ENCODE measurements at places on chromosomes 5 and 9.
A peak's percentile ranks its signal among the peaks of the same experiment; 100 is the strongest.

- DNase-seq = no peak
Measured at GRCh38 chr5:77972469-77973252, 196.5 kb upstream of the TBCA start.

- DNase-seq = no peak
Measured at GRCh38 chr5:151081431-151082281, 822 bp upstream of the TNIP1 start.

DNA sequence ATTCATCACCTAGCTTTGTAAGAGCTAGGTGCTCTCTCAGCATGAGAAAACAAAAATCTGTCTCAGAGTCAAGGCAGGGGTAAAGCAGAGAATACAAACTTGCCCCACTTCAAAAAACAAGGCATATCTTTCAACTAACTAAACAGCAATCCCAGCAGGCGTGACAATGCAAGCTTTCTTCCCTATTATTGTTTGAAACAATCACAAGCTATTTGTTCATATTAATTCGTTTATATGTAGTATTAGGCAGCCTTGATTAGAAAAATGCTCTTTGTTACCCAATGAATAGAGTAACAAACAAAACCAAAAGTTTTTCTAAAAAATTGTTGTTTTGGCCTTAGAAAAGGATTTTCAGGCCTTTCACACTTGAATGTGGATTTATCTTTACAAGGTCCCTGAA lies 71.1 kb downstream of the LPAR1 start:
- no peak for DNase-seq

- DNase-seq = no peak
Measured at GRCh38 chr9:113158446-113158845, 7.6 kb downstream of the SLC31A2 start.

DNA sequence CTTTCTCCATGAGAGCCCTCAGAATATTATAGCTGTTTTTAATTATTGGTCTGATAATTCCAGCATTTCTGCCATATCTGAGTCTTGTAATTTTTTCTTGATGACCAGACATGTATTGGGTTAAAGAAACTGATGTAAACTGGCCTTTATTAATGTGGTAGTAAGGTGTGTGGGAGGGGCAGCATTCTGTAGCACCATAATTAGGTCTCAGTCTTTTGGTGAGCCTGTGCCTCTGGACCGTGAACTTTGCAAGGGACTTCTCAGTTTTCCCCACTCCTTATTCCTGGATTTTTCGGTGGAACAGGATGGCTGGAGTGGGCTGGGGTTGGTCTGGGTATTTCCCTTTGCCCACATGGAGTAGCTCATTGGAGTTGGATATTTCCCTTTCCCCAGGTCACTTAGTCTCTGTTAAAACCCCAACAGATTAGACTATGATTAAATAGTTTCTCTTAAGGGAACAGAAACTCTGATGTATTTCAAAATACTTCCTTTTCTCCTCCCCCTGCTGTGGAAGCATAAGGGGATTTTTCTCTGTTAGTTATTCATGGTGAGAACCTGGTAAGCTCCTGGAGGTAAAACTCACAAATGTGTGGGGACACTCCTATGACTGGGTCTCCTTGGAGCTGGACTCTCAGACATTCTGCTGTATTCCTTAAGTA lies 52.4 kb downstream of the FSD1L start:
- no peak for DNase-seq

DNA sequence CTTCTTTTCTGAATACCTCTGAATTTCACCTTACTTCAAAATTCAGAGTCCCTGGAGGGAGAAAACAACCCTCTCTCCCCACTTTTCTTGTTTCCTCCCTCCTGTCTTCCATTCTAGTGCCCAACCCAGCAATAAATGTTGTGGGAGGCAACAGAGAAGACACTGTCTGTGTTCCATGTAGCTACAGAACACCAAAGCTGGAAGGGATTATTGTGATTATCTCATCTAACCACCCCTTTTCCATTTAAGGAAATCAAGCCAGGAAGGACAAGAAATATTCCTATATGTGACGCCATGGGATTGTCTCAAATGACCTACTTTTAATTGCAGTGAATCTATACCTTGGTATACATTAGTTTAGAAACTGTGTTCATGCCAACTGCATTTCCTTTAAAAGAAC lies 476.6 kb upstream of the TNC start:
- no peak for DNase-seq

DNA sequence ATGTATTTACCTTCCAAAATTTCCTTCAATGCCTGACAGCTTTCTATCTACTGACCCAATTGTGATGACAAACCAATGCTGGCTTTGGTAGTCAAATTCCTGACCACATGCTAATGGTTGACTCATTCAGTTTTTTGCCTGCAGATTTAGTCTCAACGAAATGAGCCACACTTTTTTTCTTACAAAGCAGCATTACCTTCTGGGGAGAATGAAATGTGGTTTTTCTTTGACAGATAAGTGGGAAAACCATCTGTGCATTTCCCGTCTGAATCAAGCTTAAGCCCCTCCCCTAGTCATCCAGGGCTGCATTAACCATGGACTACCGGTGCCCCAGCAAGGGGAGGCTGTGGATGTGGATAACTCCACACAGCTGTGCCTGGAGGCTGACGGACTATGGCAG lies 99.6 kb upstream of the TAF11L2 start:
- peak; percentile 23 for DNase-seq

- DNase-seq = no peak
Measured at GRCh38 chr5:97547999-97548738, 365.1 kb upstream of the RIOK2 start.

- no peak for DNase-seq
Measured at GRCh38 chr5:135385576-135385975, 13.5 kb downstream of the MACROH2A1 start.

DNA sequence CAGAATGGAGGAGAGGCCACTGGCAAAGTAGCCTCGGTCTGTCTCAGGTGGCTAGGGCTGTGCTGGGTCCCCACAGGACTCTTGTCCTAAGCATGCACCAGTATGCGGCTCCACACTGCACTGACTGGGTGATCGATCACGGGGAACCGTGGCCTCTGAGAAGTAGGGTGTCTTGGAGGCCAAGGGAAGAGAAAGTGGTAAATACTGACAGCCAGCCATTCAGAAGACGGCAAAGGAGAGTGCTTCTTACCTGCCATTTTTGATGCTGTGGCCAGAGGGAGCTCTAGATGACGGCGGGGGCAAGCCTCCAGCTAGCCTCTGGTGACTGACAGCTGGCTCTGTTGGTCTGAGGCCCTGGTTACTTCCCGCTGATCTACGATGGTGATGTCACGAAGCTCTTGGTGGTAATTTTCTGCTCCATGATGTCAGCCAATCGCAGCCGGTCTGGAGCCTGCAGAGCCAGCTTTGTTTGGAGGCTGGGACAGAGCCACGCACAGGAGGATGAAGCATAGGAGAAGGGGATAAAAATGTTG lies 40.4 kb upstream of the GADD45G start:
- no peak for DNase-seq

DNA sequence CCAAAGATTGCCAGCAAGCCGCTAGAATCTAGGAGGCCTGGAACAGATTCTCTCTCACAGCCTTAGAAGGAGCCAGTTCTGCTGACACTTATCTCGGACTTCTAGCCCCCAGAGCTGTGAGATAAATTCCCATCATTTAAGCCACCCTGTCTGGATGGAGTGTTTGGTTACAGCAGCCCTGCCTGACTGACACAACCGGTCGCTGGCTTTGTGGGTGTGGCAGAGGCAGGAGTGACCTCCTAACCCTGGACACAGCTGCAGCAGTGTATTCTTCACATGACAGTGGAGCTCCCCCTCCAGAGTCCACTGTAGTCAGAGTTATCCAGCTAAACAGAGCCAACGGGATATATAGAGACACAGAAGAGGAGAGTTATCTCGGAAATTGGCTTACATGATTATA lies 21.2 kb upstream of the IL17B start:
- no peak for DNase-seq

- DNase-seq = no peak
Measured at GRCh38 chr5:6340100-6340499, 38.2 kb downstream of the MED10 start.

- no peak for DNase-seq
Measured at GRCh38 chr5:54341971-54342370, 31.6 kb upstream of the ARL15 start.
